ENCODE measurements at places on chromosomes 2 and 18. TPM values are rescaled to one million over a fixed set of nuclear protein-coding genes. Genes with fewer than 3 reads are reported as not detected.

The CDH7 gene
- total RNA-seq = not detected

The CENPA gene
- total RNA-seq = 5.7 TPM

DNA sequence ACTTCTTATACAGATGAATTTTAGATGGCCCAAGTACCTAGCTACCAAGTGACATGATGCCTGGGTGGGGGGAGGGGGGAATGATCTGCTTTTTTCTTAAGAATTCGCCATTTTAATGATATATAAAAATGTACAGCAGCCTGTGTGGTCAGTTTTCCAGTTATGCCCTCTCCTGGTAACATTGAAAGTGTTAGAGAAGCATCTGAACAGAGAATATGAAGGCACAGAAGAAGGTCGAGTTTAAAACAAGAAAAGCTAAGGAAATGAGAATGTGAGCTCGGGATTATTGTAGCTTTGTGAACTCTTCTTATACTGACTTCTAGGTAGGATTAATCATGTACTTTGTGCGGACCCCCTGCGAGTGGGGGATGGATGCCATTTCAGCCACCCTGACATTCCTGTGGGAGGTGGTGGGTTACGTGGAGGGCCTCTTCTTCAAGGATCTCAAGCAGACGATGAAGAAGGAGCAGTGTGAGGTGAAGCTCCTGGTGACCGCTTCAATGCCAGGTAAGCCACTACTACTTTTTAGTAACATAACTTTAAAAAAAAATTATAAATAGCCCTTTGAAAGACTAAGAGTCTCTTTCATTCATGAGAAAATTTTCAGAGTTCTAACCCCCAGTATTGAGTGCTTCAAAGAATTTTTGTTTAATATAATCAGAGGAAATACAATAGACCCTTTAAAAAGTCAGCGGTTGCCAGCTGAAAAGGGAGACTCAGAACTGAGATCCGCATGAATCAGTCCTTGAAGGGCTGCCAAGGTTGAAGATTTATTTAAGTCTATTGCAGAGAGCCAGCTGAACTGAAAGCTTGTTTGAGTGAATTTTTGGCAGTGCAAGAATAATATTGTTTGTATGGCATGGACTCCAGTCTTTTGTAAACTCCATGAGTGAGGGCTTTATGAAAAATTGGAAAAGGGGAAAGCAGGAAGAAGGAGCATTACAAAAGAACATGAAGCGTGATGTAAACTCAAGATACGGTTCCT lies 68.6 kb upstream of the RPE start:
- 0 out of 2 replicates have a peak, but pooled peaks cover 9% of the 10 kb centered on the region for H3K4me1 ChIP-seq
- no peaks in the 10 kb centered on the region for H3K27me3 ChIP-seq
- no peaks in the 10 kb centered on the region for H3K36me3 ChIP-seq
- peak overlapping the region; percentile 52 for H3K4me3 ChIP-seq
- H3K27ac ChIP-seq = no peak overlapping the region

DNA sequence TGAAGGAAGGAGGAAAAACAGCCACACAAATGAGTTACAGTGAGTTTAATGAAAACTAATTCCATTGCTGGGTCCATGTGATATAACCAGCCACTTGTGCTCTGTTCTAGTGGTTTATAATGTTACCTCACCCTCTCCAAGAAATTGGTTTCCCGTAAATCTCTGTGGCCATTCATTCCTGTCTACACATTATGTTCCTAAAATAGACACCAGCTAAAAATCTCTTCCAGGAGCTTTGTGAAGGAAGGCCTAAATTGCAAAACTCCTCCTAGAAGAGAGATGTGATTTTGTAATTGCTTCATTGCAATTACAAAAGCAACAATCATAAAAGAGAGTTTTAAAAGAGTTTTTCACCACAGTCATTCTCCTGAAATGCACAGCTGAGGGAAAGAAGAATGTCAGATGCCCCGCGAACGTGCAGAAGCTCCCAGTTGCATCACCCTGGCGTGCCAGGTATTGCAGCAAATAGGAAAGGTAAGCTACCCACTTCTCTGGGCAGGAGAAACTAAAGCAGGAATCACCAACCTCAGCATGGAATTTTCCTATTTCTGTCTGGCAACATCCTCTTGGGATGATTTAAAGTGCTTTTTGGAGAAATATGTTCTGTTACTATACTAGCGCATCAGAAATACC lies 1.7 kb downstream of the SCN1A start:
- H3K27ac ChIP-seq = peak overlapping the region; percentile 6
- H3K4me1 ChIP-seq = no peaks in the 10 kb centered on the region
- no peaks in the 10 kb centered on the region for H3K27me3 ChIP-seq

- H3K36me3 ChIP-seq = no peaks in the 10 kb centered on the region
- no peak overlapping the region for H3K27ac ChIP-seq
- peak; percentile 79 for DNase-seq
- no peak overlapping the region for H3K4me3 ChIP-seq
Measured at GRCh38 chr2:29923110-29923721, 1.8 kb upstream of the ALK start.

GRCh38 chr2:165573534-165574461 lies 104.3 kb downstream of the CSRNP3 start:
- no peaks in the 10 kb centered on the region for H3K4me1 ChIP-seq
- no peak for DNase-seq
- no peak overlapping the region for H3K27ac ChIP-seq

All from GM23248 (cell line).